Activated B cell treated with CpG ODN at 0.5 μM for 24 hours (primary cell): ENCODE measurements at places on chromosomes 7 and 10. TPM values are rescaled to one million over a fixed set of nuclear protein-coding genes. Genes with fewer than 3 reads are reported as not detected.
A peak's percentile ranks its signal among the peaks of the same experiment; 100 is the strongest.

DNA sequence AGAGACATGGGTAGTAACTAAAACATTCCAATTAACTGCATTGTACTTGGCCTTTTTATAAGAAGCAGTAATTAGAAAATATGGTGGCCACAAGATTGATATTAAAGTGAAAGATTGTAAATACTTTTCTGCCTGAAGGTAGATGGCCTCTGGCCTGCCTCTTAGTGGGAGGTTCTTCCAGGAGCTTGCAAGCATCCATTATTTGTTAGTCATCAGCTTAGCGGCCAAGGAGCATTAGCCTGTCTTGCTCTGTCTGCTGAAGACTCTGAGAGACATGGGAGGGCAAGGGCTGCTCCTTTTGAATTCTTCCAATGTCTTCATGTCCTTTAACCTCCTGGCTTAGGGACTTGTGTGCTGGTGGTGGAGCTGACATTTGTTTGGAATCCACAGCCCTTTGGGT is 80.4 kb downstream of the TCF7L2 start:
- H3K36me3 ChIP-seq = no peaks in the 10 kb centered on the region
- H3K27me3 ChIP-seq = peaks cover 17% of the 10 kb centered on the region
- no peak overlapping the region for H3K4me3 ChIP-seq
- H3K27ac ChIP-seq = no peak overlapping the region
- H3K4me1 ChIP-seq = no peaks in the 10 kb centered on the region

- H3K27ac ChIP-seq = peak overlapping the region; percentile 76
- H3K36me3 ChIP-seq = no peaks in the 10 kb centered on the region
- peak overlapping the region; percentile 72 for H3K4me3 ChIP-seq
- DNase-seq = no peak
- H3K27me3 ChIP-seq = peaks cover 17% of the 10 kb centered on the region
These were observed 30.6 kb upstream of the GALNTL5 start for GRCh38 chr7:151925446-151926335.

- no peaks in the 10 kb centered on the region for H3K36me3 ChIP-seq
- no peaks in the 10 kb centered on the region for H3K27me3 ChIP-seq
- H3K27ac ChIP-seq = peak overlapping the region; percentile 80
- no peak for DNase-seq
These were observed 35.5 kb upstream of the KDM7A start for GRCh38 chr7:140212100-140212881.

- H3K27me3 ChIP-seq = no peaks in the 10 kb centered on the region
- DNase-seq = no peak
- no peak overlapping the region for H3K4me3 ChIP-seq
- no peaks in the 10 kb centered on the region for H3K36me3 ChIP-seq
These were observed 205.7 kb upstream of the NPSR1 start for GRCh38 chr7:34452363-34452762.

DNA sequence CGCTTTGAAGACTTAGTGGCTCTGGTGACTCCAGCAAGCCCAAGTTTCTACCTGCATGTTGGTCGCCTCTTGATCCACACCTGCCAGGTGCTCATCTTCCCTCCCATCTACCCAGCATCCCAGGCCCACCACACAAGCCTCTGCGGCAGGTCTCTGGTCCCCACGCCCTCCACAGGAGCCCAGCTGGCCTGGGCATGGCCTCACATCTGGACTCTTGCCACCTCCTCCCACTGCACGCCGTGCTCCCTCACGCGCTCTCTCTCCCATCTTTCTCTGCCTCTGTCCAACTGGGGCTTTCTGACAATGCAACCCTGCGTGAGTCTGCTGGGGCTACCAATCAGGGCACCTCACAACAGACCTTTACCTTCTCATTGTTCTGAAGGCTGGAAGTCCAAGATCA is 50.2 kb upstream of the FGFR2 start:
- no peaks in the 10 kb centered on the region for H3K4me1 ChIP-seq
- H3K36me3 ChIP-seq = no peaks in the 10 kb centered on the region
- no peak overlapping the region for H3K27ac ChIP-seq
- H3K4me3 ChIP-seq = no peak overlapping the region

GRCh38 chr10:785089-785860 is 95.8 kb upstream of the DIP2C start:
- peak; percentile 10 for DNase-seq
- H3K27ac ChIP-seq = no peak overlapping the region
- H3K4me3 ChIP-seq = no peak overlapping the region
- H3K27me3 ChIP-seq = peaks cover 38% of the 10 kb centered on the region
- H3K4me1 ChIP-seq = peaks cover 10% of the 10 kb centered on the region

DNA sequence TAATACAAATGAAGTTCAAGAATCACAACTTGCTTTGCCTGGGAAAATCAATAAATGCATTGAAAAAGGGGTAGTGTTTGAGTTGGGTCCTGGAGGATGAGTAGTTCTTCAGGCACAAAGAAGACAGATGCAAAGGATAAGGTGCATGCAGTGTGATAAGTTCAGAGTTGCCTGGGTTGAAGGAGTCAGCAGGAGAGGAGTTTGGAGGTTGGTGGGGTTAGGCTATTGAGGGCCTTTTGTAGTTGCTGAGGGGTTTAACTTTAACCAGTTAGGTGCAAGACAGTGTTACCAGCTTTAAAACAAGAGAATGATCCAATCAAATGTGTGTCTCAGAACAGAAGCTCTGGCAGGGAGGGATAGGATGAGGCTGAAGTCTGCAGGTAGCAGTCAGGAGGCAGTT is 44.3 kb upstream of the GLCCI1 start:
- H3K4me1 ChIP-seq = peaks cover 49% of the 10 kb centered on the region
- H3K4me3 ChIP-seq = no peak overlapping the region
- H3K36me3 ChIP-seq = no peaks in the 10 kb centered on the region
- no peaks in the 10 kb centered on the region for H3K27me3 ChIP-seq

- peak overlapping the region; percentile 73 for H3K27ac ChIP-seq
- peaks cover 78% of the 10 kb centered on the region for H3K36me3 ChIP-seq
These were observed 85.0 kb downstream of the KMT2E start for GRCh38 chr7:105098863-105099515.

- H3K27ac ChIP-seq = no peak overlapping the region
- H3K4me3 ChIP-seq = no peak overlapping the region
- DNase-seq = peak; percentile 12
- H3K4me1 ChIP-seq = peaks cover 10% of the 10 kb centered on the region
- peaks cover 20% of the 10 kb centered on the region for H3K27me3 ChIP-seq
These were observed 98.6 kb upstream of the DIP2C start for GRCh38 chr10:787933-788651.

DNA sequence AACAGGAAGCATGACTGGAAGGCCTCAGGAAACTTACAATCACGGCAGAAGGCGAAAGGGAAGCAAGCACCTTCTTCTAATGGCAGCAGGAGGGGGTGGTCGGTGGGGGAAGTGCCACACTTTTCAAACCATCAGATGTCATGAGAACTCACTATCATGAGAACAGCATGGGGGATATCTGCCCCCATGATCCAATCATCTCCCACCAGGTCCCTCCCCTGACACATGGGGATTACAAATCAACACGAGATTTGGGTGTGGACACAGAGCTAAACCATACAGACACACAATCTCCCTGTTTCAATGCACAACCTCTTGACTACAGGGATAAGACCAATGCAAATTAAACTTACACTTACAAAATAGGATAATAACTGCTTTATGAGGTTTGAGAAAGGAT is 97.6 kb downstream of the SGMS1 start:
- H3K27ac ChIP-seq = no peak overlapping the region
- no peaks in the 10 kb centered on the region for H3K4me1 ChIP-seq
- DNase-seq = no peak
- peaks cover 6% of the 10 kb centered on the region for H3K36me3 ChIP-seq
- no peak overlapping the region for H3K4me3 ChIP-seq
- H3K27me3 ChIP-seq = no peaks in the 10 kb centered on the region

- H3K36me3 ChIP-seq = peaks cover 45% of the 10 kb centered on the region
- DNase-seq = no peak
- H3K4me1 ChIP-seq = no peaks in the 10 kb centered on the region
- H3K27me3 ChIP-seq = no peaks in the 10 kb centered on the region
- H3K27ac ChIP-seq = no peak overlapping the region
- H3K4me3 ChIP-seq = no peak overlapping the region
These were observed 161.4 kb downstream of the ATE1 start for GRCh38 chr10:121766426-121766825.

DNA sequence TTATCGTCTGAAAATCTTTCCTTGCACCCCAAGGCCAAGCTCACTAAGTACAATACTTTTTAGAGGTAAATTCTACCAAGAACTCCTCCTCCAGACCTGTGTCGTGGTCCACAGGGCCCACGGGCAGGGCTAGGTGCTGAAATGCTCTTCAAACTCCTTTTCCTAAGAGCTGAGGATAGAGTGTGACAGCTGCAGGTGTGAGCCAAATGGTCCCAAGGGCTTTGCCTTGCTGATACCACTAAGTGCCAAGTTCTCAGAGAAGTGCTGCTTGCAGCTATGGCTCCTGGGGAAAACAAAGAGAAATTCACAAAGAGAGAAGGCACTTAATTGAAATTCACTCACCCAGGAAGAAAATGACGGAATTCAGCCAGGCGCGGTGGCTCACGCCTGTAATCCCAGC is 868.9 kb upstream of the AUTS2 start:
- H3K36me3 ChIP-seq = no peaks in the 10 kb centered on the region
- DNase-seq = no peak
- no peaks in the 10 kb centered on the region for H3K27me3 ChIP-seq
- H3K4me3 ChIP-seq = no peak overlapping the region

GRCh38 chr7:80666376-80666775 is 27.9 kb downstream of the CD36 start:
- DNase-seq = no peak
- H3K27me3 ChIP-seq = no peaks in the 10 kb centered on the region

GRCh38 chr10:76397181-76398042 is 966.0 kb downstream of the LRMDA start:
- no peak overlapping the region for H3K27ac ChIP-seq
- no peak for DNase-seq
- H3K4me3 ChIP-seq = no peak overlapping the region
- no peaks in the 10 kb centered on the region for H3K36me3 ChIP-seq
- H3K27me3 ChIP-seq = no peaks in the 10 kb centered on the region

DNA sequence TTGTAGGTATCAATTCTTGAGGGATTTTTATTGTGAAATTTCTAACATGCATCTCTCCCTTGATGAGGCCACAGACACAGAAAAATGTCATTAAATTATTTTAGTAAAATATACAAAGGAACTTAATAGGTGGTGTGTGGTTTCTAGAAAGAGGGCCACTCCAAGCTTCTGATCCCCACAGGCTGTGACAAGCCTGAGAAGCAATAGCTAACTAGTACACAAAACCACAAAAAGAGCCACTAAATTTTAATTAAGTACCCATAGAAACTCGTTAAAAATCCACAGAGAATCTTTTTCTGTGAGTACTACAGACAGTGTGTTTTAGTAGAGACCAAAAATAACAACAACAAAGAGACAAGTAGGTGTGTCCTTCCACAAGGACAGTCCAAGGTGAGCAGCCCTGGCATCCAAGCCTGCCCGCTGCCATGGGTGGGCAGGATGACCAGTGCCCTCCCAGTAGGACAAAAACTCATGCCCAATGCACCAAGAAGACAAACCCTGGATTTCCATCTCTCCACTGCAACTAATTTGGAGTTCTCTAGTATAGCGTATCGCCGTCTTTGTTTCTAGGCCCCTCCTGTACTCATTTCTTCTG is 81.0 kb downstream of the RNF216 start:
- H3K27me3 ChIP-seq = no peaks in the 10 kb centered on the region
- DNase-seq = no peak
- H3K27ac ChIP-seq = peak overlapping the region; percentile 83
- peak overlapping the region; percentile 63 for H3K4me3 ChIP-seq
- peaks cover 38% of the 10 kb centered on the region for H3K36me3 ChIP-seq

GRCh38 chr10:13206546-13207443 is 27.4 kb downstream of the UCMA start:
- no peak overlapping the region for H3K27ac ChIP-seq
- no peaks in the 10 kb centered on the region for H3K4me1 ChIP-seq
- H3K4me3 ChIP-seq = no peak overlapping the region
- DNase-seq = no peak
- no peaks in the 10 kb centered on the region for H3K36me3 ChIP-seq

DNA sequence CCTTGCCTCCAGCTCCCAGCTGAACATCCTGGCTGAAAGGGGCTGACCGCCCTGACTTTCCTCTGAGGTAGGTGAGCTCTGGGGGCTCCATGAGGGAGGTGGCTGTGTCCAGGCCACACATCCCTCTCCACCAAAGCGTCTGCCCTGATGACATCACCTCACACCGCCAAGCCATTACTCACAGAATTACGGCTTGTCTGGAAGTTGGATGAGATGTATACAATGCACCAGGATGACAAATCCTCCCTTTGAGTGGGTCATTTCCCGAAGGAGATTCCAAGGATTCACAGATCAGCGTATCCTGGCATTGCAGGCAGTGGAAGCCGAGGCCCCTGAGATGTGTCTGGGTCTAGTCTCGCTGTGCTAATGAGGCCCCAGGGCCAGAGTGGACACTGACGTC is 15.1 kb upstream of the RET start:
- no peaks in the 10 kb centered on the region for H3K36me3 ChIP-seq
- no peak overlapping the region for H3K27ac ChIP-seq
- no peaks in the 10 kb centered on the region for H3K4me1 ChIP-seq
- peaks cover 7% of the 10 kb centered on the region for H3K27me3 ChIP-seq

DNA sequence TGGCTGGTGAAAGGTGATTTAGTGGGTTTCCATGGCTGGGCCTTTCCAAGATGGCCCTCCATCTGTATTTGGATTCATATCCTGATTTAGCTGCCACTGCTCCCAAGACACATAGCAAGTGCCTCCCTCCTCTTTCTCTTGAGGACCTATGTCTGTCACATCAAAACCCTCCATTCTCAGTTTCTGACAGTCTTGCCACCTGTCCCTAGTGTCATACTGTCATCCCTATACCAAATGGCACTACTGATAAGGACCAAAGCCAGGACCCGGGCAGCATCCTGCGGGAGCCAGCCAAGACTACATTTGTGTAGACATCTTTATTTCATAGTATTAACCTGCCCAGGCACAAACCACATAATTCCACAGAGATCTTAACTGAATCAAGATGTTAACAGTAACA is 34.8 kb downstream of the PNLIPRP2 start:
- no peak for DNase-seq
- H3K27ac ChIP-seq = no peak overlapping the region

DNA sequence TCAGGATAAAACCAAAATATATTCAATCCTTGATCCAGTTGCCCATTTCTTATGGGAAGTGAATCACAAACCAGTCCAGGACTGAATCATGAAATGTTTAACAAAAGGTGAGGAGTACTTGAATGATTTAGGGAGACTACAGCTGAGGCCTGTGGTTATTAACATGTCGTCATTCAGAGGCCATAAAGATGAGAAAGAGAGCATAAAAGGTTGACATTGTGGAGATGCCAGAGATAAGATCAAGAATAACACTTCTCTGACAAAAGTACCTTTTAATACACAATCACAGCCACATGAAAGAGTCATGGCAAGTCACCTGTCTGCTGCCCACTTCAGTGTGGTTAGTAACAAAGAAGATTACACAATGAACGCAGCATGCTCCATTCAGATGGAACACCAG is 1195.7 kb upstream of the SORCS1 start:
- H3K27me3 ChIP-seq = no peaks in the 10 kb centered on the region
- no peak overlapping the region for H3K27ac ChIP-seq
- no peak for DNase-seq
- no peak overlapping the region for H3K4me3 ChIP-seq
- no peaks in the 10 kb centered on the region for H3K4me1 ChIP-seq

The PTN gene
- total RNA-seq = not detected in 2 replicates

The AKR1C1 gene
- total RNA-seq = not detected in 2 replicates

The CLDN4 gene
- total RNA-seq = not detected in 2 replicates

The EBF3 gene
- not detected in 2 replicates for total RNA-seq

The TMEM196 gene
- total RNA-seq = not detected in 2 replicates

The PNLIPRP3 gene
- total RNA-seq = not detected in 2 replicates

The SPDYE2 gene
- total RNA-seq = 0.29 TPM in 1 of 2 replicates, not detected in the other

The NKX6-2 gene
- not detected in 2 replicates for total RNA-seq

The SLC39A12 gene
- total RNA-seq = not detected in 2 replicates

The CFAP43 gene
- 0.22 TPM in 1 of 2 replicates, not detected in the other for total RNA-seq
